Activated CD8-positive, alpha-beta T cell treated with anti-CD3 and anti-CD28 coated beads for 36 hours (primary cell): ENCODE measurements at places on chromosomes 16 and 17. TPM values are rescaled to one million over a fixed set of nuclear protein-coding genes. Genes with fewer than 3 reads are reported as not detected.

- peaks cover 22% of the 10 kb centered on the region for H3K36me3 ChIP-seq
- no peaks in the 10 kb centered on the region for H3K27me3 ChIP-seq
- no peak overlapping the region for H3K27ac ChIP-seq
- DNase-seq, result no peak
Measured at GRCh38 chr17:47117386-47117785, 71.7 kb downstream of the CDC27 start.

DNA sequence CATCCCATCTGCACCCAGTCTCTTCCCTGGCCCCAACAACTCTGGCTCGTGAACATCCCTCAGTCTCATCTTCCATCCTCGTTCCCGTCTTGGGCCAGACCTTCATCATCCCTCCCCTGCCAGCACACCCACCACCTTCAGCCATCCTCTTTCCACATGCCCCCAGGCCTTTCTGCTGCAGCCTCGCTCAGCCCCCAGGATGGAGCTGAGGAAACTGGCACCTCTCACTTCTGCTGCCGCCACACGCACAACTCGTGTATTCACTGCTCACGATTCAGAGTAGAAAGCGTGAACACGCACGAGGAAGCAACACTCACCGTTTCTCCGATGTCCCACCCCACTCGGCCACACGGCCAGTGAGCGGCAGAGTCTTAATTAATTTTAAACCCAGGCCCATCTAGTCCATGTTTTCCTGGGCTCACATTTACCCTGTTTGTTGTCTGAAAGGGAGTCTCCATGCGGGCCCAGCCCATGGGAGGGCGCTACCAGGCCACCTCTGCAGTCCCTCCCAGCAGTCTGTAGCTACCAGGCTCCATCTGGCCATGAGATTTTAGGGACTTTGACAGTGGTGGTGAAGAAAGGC lies 12.5 kb downstream of the C16orf90 start:
- H3K27ac ChIP-seq, result peak overlapping the region; percentile 16
- no peak overlapping the region for H3K4me3 ChIP-seq
- H3K27me3 ChIP-seq, result no peaks in the 10 kb centered on the region
- peaks cover 31% of the 10 kb centered on the region for H3K36me3 ChIP-seq
- DNase-seq, result no peak

The RAMP2 gene
- total RNA-seq, result not detected

The CCL2 gene
- not detected for total RNA-seq

The PIK3R5 gene
- total RNA-seq, result 46.7 TPM
